ENCODE measurements at places on chromosomes 2 and 18.

GRCh38 chr2:178927173-178927572 is 120.0 kb upstream of the TTN start:
- DNase-seq, result no peak

GRCh38 chr2:241099246-241099645 is 2.8 kb downstream of the MTERF4 start:
- no peak for DNase-seq

GRCh38 chr2:66862885-66863650 is 428.1 kb downstream of the MEIS1 start:
- no peak for DNase-seq

DNA sequence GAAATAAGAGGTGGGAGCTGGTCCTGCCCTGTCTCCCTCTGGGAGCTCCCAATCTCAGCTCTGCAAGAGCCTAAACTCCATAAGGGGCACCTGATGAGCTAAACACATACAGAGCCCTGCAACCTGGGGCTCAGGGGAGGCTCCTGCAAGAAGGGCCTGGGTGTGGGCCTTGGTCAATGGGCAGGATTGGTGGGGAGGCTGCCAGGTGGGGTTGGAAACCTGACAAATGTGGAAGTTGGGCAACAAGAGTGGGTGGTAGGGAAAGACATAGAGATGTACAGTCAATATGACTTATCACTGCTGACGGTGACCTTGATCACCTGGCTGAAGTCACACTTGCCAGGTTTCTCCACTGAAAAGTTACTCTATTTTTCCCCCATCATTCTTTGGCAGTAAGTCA is 209.9 kb downstream of the TTC32 start:
- no peak for DNase-seq

- DNase-seq, result no peak
Observed at GRCh38 chr2:14635391-14635871, 2.9 kb downstream of the LRATD1 start.
